RPMI7951 (cell line): ENCODE measurements at places on chromosomes 1 and 21. TPM values are rescaled to one million over a fixed set of nuclear protein-coding genes. Genes with fewer than 3 reads are reported as not detected.

H6PD gene
- total RNA-seq: 8.4 and 10.2 TPM in 2 replicates

PAPPA2 gene
- under 0.01 TPM in 2 replicates for total RNA-seq

LCE1F gene
- not detected in 2 replicates for total RNA-seq

GBP5 gene
- not detected in 2 replicates for total RNA-seq

HOOK1 gene
- total RNA-seq: not detected in 2 replicates

LPAR3 gene
- total RNA-seq: 0.72 and 1.3 TPM in 2 replicates

CRYAA gene
- not detected in 2 replicates for total RNA-seq

ATP1A4 gene
- total RNA-seq: not detected in 2 replicates

DNA sequence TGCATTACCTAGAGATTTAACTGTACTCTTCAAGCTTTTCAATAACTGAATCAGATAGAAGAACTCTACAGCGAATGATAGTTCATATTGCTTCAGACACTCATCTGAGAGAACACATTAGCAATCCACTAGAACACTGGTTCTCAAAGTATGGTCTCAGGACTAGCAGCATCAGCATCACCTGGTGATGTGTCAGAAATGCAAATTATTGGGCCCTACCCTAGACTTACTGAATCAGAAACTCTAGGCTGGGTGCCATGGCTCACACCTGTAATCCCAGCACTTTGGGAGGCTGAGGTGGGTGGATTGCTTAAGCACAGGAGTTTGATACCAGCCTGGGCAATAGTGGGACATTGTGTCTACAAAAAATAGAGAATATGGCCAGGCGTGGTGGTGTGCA is 24.9 kb upstream of the GLIS1 start:
- no peak for DNase-seq

DNA sequence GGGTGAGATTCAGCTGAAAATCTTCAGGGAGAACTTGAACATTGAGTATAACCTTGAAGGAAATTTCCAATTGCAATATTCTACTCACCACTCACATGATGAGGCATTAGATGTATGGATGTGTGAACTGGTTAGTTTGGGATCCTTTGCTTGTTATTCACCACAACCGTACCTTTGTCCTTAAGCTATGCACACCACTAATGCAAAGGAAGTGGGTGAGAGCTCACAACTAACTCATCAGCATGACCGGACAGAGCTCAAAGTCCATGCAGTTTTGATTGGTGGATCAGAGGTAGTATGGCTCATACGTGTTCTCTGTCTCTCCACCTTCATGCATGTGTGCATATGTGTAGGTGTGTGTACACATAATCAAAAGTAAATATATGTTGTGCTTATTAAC is 43.5 kb upstream of the MROH9 start:
- no peak for DNase-seq
